DND-41 (cell line): ENCODE measurements at places on chromosomes 6 and 20.

GRCh38 chr6:3392930-3393835, 63.7 kb downstream of the SLC22A23 start:
- DNase-seq = no peak

GRCh38 chr6:101344885-101345284, 48.6 kb upstream of the GRIK2 start:
- DNase-seq = no peak

DNA sequence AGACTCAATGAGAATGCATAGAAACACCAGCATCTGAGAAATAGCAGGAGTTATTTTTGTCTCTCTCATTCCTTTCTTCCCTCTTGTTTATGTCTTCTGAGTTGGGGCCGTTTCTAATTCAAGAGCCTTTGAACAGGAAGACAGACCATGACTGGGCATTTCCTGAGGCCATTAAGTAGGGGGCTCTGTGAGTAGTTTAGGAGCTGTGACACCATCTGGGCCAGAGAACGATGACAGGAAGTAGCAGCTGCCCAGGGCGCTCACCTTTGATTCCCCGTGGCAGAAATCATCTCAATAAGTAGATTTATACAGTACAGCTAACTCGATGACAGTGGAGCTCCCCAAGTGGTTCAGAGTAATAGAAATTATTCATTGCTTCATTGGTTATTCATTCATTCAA, 298.4 kb upstream of the PLN start:
- DNase-seq = no peak

DNA sequence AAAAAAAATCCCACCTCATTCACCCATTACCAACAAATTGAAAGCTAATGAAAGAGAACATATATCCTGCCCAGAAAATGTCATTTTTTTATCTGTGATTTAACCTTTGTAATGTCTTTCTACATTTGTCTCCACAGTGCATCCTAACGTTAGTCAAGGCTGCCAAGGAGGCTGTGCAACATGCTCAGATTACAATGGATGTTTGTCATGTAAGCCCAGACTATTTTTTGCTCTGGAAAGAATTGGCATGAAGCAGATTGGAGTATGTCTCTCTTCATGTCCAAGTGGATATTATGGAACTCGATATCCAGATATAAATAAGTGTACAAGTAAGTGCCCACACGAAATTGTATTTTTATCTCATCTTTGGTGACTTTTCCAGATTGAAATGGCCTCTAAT, 30.0 kb downstream of the RSPO3 start:
- no peak for DNase-seq

- no peak for DNase-seq
Measured at GRCh38 chr6:129544892-129545612, 164.9 kb downstream of the ARHGAP18 start.

GRCh38 chr6:133761706-133762105, 127.2 kb upstream of the TCF21 start:
- no peak for DNase-seq

DNA sequence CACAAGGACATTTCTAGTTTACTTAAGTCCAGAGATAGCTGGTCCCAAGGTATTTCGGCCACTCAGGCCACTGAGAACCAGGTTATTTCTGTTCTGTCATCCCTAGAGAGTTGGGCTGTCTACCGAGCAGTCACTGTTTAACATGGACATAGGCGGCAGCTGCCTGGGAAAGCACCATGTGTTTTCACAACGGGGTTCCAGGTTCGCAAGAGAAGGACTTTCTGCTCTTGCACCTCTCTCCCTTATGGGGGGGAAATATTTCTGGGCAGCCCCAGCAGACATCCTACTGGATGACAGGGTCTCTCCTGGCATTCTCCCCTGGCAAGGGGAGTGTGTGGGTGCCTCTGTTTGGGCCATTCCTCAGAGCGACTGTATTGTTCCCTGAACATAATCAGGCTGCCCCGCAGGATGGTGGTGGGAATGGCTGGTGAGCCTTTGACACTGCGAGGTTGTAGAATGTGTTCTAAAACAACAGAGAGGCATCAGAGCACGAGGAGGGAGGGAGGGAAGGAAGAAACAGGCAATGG, 64.4 kb upstream of the DUSP22 start:
- DNase-seq = no peak

GRCh38 chr6:25297039-25297441, 17.9 kb downstream of the CARMIL1 start:
- no peak for DNase-seq

DNA sequence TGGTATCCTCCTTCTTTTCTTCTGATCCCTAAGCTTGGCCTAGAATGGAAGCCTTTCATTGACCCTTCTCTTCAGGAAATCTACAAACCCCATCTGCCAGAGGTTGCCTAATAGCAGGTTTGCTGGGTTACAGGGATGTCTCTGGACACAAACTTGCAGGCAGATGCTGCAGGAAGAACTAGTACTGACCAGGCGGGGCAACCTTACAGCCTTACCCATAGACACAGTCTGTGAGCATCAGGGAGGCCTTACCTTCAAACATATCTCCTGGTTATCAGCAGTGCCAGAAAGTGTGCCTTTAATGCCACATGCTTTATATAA, 2.6 kb downstream of the SCUBE3 start:
- no peak for DNase-seq

DNA sequence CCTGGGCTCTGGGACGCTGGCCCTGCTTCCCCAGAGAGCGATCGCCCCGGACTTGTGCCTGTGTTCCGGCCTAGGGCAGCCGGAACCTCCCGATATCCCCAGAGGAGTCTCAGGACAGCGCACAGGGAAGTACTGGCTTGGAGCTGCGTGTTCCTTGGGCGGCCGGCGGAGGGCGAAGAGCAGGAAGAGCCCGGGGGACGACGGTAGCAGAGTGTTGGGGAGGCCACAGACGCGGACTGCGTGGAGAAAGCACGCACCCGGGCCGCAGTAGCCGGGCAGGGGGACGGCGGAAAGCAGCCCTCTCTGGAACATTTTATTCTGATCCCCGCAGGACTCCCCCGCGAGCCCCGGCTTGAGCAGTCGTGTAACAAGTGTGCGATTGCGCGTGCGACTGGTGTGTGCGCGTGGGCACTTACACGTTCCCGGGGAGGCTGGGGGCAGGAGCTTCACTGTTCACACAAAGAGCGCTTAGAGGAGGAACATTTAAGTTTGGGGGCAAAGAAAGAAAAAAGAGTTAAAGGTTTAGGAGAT, 36.1 kb downstream of the NCR2 start:
- no peak for DNase-seq

DNA sequence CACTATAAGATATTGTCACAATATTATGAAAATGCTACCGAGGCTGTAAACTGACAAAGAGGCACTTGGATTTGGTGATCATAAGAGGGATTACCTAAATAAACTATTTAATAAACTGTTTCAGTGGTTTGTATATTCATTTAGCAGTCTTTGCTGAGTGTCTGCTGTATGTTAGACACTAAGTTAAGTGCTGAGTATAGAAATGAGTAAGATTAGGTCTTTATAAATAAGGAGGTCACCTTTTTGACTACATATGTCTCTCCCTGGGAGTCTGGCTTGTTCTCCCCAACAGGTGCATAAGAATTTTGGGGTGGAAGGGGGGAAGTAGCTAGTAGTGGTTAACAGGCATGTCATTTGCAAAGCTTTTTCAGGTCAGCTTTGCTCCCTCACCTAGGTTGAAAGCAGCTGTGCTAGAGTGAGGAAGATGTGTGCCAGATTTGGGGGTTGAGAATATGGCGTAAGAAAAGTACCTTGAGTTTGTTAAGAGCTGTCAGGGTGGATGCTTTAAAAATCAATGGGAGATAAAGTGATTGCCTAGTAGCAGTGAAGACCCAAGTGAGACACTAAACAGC, 246.3 kb downstream of the ZFAND3 start:
- no peak for DNase-seq

- DNase-seq = no peak
Measured at GRCh38 chr6:167446046-167446445, 121.2 kb downstream of the TTLL2 start.

DNA sequence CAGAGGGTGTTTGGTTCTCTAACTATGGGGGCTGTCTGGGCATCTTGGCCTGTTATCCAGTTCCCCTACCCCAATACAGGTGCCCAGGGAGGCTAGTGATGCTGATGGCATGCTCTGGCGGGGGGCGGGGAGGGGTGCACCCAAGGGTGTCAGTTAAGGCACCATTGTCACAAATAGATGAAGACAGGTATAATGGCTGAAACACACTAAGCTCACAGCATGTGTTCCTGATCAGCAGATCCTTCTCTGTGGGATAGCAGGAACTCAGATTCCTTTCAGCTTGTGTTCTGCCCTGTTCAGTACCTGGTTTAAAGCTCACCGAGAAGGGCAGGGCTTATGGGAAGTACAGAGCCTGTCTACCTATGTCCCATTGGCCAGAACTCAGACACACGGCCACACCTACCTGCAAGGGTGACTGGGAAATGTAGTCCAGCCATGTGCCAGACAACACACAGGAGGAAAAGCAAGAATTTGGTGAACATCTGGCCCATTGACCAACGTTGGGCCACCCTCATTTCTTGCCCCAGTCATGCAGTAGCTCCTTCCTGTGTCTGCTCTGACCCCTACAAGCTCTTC, 3.4 kb upstream of the RSPO4 start:
- DNase-seq = peak; percentile 24

DNA sequence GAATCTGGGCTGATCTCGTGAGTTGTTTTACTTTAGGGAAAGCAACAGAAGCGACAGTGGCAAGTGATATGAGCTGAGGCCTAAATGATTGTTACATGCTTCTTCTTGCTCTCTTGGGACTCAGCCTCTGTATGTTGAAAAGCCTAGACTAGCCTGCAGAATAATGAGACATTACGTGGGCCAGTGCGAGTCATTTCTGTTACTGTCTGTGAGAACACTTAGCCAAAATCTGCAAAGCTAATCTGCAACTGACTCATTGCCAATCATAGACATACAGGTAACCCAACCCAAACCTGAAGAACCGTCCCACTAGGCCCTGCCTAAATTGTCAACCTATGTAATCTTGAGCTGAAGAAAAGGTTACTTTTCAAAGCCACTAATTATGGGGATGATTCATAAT, 77.4 kb upstream of the F13A1 start:
- DNase-seq = no peak

GRCh38 chr6:38477680-38478260, 162.0 kb downstream of the BTBD9 start:
- no peak for DNase-seq
